ENCODE measurements at places on chromosomes 6 and 20. TPM values are rescaled to one million over a fixed set of nuclear protein-coding genes. Genes with fewer than 3 reads are reported as not detected.

DNA sequence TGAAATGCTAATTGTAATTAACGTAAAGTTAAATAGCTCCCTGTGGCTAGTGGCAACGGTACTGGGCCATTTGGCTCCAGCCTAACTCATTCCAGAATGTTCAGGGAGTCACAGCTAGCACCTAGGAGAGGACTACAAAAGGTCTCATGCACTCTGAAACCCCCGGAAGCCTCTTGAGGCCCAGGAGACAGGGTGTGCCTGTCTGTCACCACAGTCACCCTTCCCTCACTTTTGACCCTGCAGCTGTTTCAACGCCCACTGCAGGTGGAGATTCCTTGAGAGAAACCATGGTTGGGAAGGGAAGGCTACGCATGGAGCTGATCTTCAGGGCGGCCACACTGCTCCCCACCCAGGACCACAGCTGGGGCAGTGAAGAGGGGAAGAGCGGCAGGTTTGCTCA is 58.6 kb downstream of the SULF2 start:
- no peak for DNase-seq

The OPRL1 gene
- 1.1 TPM for total RNA-seq

The COX4I2 gene
- total RNA-seq = not detected

DNA sequence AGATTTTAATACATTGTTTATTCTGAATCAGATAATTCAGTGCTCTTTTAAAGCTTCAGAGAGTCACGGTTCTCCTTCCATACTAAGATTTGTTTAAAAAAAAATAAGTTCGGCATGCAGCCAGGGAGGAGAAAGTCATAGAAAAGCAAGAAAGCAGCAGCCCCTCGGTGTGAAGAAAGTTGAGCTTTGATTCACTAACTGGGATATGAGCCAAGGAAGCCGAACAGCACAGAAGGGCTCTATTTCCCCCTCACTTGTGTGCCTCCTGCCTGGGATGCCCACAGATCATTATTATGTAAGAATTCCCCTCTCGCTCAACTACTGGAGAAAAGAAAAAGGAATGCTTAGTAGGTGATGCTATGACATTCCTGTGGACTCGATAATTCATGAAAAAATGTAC is 69.3 kb upstream of the SYNJ2 start:
- DNase-seq = peak; percentile 70

- DNase-seq = peak; percentile 14
Measured at GRCh38 chr20:14622796-14623195, 285.4 kb upstream of the FLRT3 start.

The ADGRB3 gene
- 0.13 TPM for total RNA-seq

The SLC32A1 gene
- total RNA-seq = not detected

DNA sequence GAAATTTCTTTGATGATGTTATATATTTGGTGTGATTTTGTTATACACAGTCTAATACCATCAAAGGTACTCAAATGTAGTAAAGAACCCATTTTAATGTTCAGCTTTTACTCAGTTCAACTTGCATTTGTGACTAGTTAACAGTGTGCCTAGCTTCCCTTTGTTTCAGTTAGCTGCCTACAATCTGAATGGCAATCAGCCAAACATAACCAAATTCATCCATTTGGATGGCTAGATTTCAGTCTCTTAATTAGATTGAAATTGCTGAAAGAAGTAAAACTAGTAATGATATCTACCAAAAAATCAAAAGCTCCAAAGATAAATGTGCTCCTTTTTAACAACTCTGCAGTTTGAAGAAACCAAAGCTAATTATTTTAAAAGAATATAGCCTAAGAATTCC is 6.9 kb downstream of the EPHA7 start:
- DNase-seq = no peak

- peak; percentile 13 for DNase-seq
Measured at GRCh38 chr20:8796088-8796660, 272.7 kb upstream of the PLCB4 start.

GRCh38 chr6:85726206-85726605 is 83.5 kb upstream of the SYNCRIP start:
- peak; percentile 5 for DNase-seq

DNA sequence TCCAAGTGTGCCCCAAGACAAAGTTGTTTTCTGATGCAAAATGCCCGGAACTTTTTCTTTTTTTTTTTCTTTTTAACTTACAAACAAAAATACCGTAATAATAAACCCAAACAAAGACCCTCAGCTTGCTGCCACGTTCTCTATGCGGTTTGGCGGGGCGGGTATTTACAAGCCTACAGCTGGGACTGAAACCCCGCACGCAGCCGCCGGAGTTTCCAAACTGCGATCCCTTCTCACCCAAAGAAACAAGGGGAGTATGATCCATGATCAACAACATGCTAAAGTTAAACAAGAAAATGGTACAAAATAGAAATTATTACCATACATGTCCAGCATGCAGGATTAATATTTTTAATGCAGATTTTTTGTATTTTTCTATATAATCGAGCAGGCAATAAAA is 2.1 kb downstream of the MAFB start:
- DNase-seq = no peak

The GPX5 gene
- total RNA-seq = not detected

DNA sequence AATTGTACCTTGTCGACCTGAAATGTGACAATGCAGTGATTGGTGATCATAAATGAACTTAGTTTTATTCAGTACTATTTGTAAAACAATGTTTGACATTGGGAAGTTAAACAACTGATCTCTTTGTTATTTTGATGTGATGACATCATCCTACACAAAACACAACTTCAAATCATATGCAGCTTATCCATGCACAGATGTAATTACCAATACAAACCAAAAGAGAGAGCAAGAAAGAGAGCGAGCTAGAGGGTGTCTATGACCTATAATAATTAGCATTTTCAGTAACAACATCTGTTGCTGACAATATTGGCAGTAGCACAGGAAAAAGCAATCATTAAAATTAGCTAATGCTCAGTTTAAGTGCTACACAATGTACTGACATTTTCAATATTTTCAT is 320.9 kb downstream of the UTRN start:
- no peak for DNase-seq

DNA sequence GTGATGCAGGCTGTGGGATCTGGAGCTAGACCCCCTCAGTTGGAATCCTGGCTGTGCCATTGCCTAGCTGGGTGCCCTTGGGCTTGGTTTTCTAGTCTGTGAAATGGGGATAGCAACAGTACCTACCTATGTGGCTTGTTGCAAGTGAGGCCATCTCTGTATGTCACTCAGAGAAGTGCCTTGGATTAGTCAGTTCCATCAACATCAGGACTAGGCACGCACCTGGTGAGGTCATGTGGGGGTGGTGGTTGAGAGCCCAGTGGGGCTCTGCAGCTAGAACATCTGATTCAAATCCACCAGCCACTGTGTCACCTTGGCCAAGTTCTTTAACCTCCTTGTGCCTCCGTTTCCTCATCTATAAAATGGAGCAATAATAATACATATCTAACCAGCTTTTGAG is 12.5 kb downstream of the TCF15 start:
- no peak for DNase-seq

DNA sequence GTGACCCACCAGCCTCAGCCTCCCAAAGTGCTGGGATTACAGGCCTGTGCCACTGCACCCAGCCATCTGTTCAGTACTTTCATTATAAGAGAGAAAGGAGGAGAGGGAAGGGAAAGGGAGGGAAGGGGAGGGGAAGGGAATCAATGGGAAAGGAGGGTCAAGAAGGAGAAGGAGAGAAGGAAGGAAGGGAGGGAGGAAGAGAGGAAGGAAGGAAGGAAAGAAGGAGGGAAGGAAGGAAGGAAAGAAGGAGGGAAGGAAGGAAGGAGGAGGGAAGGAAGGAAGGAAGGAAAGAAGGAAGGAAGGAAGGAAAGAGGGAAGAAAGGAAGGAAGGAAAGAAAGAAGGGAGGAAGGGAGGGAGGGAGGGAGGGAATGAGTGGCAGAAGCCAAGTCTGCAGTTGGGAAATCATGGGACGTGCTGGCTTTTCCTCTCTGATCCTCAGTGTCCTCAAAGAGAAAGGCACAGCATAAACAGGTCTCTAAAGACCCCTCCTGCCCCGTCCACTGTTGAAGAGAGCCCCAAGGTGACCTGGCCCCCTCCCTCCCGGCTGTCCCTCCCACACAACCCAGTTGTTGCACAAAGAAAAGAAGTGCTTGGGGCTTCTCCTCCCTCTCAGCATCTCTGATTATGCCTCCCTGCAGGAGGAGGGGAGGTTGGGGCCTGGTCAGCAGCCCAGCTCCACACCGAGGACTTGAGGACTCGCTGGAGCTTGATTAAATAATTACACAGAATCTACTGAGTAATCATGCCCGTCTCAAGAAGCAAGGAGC is 69.1 kb upstream of the TOP1 start:
- no peak for DNase-seq

- DNase-seq = peak; percentile 60
Measured at GRCh38 chr20:44651684-44652423, at the start of gene ADA. ADA (minus strand) TSS chr20:44651699; CDS start chr20:44651607, 92 bp downstream.

DNA sequence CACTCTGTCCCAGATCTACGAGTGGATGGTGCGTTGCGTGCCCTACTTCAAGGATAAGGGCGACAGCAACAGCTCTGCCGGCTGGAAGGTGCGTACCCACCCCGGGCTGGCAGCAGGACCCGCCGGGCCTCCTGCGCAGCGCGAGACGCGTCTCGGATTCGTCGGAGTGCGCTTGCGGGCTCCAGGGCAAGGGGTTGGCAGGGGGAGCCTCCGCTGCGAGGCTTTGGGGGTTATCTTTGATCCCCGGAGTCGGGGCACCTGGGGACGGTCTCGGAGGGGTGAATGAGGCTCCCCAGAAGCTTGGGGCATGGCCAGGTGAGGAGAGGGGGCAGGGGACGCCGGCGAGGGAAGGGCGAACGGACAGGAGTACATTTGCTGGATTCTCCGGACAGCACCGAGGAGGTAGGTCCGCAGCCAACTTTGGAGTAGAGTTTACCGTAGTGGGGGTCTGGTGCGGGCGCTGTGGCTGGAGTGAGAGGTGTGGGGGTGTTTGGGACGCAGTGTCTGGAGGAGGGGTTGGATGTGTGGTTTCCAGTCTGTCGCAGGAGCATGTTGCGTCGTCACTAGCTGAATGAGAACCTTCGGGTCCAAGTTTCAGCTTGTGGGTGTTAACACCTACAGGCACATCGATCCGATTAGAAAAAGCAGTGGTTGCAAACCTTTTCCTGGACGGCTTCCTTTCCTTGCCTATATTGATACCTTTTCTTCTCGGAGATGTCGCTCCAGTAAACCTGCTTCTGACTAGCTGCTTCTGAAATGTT is 1.2 kb downstream of the FOXO3 start:
- DNase-seq = peak; percentile 48

- DNase-seq = no peak
Measured at GRCh38 chr6:48977573-48977972, 485.5 kb downstream of the MMUT start.

DNA sequence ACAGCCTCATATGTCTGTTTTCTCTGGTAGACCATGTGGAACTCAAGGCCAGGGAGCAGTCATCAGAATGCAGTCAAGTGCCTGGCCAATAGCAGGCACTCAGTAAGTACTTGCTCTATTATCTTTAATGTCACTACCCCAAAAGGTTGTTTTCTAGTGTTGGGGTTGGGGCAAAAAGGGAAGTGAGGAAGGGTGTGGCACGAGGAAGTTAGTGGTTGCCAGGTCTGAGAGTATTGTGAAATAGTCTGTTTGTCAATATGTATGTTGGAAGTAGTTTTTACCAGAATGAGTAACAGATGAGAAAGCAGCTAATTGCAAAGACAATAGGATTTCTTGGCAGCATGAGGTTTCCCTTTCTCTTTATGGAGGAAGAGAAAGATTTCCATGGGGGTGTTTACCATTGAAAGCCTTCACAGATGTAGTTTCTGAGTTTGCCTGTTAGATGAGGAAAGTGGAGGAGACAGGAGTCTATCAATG is 59.5 kb upstream of the ARMH2 start:
- DNase-seq = no peak

DNA sequence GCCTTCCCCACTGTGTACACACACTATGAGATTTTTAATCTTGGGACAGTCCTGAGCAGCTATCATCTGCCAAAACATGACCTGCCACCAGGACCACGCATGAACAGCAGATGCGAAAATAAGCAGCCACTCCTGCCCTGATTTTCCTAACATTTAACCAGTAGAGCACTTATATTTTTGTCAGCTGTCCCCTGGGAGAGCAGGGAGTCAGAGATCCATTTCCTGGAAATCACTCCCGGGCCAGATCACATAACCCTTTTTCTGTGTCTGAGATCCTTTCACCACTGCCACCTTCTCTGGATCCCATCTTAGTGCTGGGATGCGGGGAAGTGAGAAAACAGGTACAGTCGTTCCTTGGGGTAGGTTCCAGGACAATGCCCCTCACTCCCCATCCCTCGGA is 5.7 kb downstream of the SDCBP2 start:
- DNase-seq = peak; percentile 13

DNA sequence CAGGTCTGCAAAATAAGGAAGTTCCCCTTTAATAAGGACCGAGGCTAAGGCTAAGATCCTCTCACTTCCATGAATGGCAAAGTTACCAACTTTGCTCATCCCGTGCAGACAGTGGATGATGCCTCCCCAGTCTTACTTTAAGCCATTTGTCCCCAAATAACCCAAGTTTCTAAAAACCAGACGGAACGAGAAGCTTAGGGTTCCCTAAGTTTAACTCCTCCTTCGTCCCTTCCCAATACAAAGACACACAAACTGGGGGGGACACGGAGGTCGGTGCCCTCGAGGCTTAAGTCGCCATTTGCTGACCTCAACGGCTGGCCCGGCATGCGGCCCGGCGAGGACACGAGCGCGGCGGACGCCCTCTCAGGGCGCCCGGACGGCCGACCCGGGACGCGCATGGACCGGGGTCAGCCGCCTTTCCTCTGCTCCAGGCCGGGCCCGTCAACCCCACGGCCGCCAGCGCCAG is 527 bp downstream of the FBXO30 start:
- DNase-seq = peak; percentile 66

The TMEM242 gene
- 7.8 TPM for total RNA-seq

- peak; percentile 71 for DNase-seq
Measured at GRCh38 chr20:62846166-62846890, 15.3 kb downstream of the TCFL5 start.

DNA sequence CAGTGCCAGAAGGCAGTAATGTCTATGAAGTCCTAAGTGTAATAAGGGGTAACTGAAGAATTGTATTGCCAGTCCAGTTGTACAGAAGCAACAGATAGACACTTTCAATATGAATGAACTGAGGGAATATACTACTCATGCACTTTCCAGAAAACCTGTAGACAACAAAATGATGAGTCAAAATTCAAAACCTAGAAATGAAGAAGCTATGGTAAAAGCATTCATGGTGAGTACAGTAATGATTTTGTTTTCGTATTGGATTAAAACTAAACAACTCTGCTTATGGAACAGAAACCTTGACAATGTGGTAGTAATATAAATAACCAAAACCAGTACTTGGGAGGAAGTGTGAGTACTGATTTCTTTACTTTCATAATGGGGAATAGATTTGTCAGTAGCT is 35.0 kb downstream of the ARMC2 start:
- no peak for DNase-seq

The OPN5 gene
- not detected for total RNA-seq

- no peak for DNase-seq
Measured at GRCh38 chr20:35085477-35086225, 7.0 kb downstream of the TRPC4AP start.

GRCh38 chr6:29509239-29509638 is 21.5 kb upstream of the MAS1L start:
- DNase-seq = no peak

The PLTP gene
- total RNA-seq = 14.2 TPM
